Stimulated activated CD8-positive, alpha-beta memory T cell treated with anti-CD3 and anti-CD28 coated beads, Interleukin-4, amount 100 ng/mL, for 1 hour (primary cell): ENCODE measurements at places on chromosomes 2 and 18.

GRCh38 chr2:177165721-177166711 lies 46.6 kb upstream of the HNRNPA3 start:
- DNase-seq: no peak

DNA sequence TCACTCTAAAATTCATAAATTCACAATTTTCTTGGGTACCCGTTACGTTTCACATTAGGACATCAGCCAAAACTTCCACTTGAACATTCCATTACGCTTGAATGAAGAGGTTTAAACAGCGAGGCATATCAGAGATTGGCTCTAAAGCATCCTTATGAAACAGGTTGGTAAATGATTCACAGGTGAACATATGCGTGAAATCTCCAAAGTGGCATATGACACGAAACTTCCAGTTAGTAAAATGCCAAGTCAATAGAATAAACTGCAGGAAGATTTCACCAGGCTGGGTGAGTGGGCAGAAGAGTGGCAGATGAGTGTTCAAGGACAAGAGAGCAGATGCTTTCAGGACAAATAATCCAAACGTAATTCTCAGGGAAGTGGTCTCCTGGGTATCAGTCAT lies 33.9 kb upstream of the GLS start:
- DNase-seq: no peak

- DNase-seq: peak; percentile 14
These were observed 107.1 kb upstream of the TTN start for GRCh38 chr2:178914259-178914849.

- DNase-seq: no peak
These were observed 36.6 kb upstream of the DSC1 start for GRCh38 chr18:31199190-31199769.

GRCh38 chr2:142223309-142223708 lies 92.5 kb upstream of the LRP1B start:
- no peak for DNase-seq

- no peak for DNase-seq
These were observed 5.9 kb downstream of the ZSCAN30 start for GRCh38 chr18:35283923-35284794.

GRCh38 chr2:102141970-102142828 lies at the start of gene IL1R1:
IL1R1 (plus strand) TSS chr2:102142746; CDS start chr2:102157725, 14,979 bp downstream.
- DNase-seq: no peak

DNA sequence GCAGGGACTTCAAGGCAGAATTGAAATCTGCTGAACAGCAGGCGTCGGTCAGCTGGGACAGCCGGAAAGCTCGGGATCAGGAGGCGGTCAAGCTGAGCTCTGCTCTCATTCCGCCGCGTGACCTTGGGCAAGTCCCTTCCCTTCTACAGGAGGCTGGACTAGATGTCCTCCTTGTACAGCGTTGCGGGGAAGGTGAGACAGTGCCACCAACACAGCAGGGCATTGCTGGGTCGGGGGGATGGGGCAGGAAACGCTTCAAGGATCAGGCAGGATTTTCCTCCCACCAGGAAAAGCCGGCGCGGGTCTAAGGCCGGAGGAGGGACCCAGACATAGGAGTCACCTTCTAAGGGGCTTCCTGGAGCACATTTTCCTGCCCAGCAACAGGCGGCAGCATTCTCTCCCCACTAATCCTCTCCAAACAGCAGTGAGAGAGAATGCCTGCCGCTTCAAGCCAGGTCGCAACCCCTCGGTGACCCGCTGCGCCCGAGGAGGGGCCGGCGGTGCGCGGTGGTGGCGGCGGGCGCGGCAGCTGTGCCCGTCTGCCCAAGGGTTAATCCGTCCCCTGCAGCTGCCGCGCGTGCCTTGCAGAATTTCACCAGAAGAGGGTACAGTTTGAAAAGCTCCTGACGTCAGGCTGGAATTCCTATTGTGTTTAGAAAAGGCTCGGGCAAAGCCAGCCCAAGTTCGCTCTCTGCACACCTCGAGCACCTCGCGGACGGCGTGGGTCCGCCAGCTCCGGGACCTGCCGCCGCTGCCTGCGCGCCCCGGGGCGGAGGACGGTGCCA lies at the start of gene KCNF1:
Gene KCNF1 (plus strand): TSS at position 644 of the 785 bp plus-strand sequence. CDS start 493 bp downstream, outside the sequence.
- DNase-seq: no peak

DNA sequence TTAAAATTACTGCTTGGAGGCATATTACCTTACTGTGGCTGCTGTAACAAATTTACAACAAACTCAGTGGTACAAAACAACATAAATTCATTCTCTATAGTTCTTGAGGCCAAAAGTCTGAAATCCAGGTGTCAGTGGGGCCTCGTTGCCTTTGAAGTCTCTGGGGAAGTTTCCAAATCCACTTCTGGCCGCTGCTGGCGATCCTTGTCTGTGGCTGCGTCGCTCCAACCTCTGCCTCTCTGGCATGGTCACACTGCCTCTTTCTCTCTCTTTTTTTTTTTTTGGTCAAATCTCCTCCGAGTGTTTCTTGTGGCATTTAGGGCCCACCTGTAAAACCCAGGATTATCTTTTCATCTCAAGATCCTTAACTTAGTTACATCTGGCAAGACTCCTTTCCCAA lies 182.8 kb downstream of the ST6GAL2 start:
- DNase-seq: no peak

DNA sequence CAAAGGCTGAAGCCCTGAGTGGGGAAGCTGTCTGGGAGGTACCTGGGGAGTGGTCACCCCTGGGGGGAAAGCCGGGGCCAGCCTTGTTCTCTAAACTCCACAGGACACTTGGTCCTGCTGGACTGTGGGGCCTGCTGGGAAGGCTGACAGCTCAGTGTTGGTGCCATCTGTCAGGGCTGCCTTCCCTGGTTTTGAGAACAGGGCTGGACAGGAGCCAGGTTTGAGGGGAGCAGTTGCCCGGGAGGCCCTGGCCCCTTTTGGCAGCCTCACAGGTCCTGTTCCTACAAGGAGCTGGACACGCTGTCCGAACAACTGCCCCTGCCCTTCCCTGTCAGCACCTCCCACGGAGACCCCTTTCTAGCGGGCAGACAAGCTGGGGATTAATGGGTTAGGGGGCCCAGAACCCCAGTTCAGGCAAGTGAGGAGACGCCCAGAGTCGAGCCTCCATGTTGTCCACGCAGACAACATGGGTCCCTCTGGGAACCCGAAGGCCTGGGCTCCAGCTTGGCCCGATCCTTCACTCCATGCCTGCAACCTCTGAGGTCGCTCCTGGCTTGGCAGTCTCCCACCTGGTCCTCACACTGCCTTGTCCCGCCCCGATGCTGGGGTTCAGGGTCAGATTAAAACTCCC lies 40.8 kb downstream of the ATOH8 start:
- no peak for DNase-seq

- DNase-seq: no peak
These were observed 124.2 kb downstream of the UBE2E3 start for GRCh38 chr2:181104512-181105115.

DNA sequence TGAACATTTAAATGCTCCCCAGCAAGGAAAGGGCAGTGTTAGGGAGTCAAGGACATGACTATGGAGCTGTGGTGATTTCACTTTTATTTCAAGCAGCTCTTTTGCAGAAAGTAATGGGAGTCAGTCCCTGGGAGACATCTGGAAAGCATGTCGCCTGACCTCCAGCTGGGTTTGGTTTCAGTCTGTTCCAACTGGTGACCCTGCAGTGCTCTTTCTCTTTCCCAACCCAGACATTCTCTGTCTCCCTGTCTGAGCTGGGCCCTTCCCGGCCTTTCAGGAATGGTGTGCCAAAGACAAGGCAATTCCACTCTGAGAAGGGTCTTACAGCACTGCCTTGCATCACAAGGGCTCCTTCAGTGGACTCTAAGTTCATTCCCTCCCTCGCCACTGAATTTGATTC lies 323.2 kb downstream of the OSR1 start:
- DNase-seq: no peak

- DNase-seq: no peak
These were observed 39.6 kb downstream of the HS1BP3 start for GRCh38 chr2:20611077-20611843.

DNA sequence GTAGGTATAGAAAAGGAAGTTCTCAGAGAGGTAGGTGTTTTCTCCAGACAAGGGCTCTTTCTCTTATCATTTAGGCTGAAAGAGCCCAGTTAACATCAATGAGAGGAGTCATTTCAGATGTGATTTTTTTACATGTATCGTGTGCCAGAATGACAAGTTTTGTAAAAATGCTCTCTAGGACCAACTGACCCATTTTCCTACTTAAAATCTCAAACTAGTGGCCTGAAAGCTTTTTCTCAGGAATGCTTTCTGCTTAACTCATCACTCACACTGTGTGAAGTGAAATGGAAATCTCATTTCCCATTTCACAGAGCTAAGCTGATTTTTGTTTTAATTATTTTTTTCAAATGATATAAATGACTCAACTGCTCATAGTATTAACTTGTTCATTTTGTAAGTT lies 128.7 kb upstream of the CYP26B1 start:
- no peak for DNase-seq

DNA sequence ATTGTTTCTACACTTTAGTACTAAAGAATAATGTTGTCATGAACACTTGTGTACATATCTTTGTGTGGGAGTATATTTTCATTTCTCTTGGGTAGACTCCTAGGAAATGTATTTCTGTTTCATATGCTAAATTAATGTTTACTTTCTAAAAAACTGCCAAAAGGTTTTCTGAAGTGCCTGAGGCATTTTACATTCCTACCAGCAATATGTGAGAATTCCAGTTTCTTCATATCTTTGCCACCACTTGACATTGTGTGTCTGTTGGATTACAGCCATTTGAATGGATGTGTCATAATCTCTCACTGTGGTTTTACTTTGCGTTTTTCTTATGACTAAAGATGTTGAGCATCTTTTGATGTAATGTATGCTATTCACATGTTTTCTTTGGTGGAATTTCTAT lies 428.2 kb upstream of the KCNH7 start:
- DNase-seq: no peak

- DNase-seq: no peak
These were observed 11.3 kb upstream of the TMEM214 start for GRCh38 chr2:27021253-27022049.

DNA sequence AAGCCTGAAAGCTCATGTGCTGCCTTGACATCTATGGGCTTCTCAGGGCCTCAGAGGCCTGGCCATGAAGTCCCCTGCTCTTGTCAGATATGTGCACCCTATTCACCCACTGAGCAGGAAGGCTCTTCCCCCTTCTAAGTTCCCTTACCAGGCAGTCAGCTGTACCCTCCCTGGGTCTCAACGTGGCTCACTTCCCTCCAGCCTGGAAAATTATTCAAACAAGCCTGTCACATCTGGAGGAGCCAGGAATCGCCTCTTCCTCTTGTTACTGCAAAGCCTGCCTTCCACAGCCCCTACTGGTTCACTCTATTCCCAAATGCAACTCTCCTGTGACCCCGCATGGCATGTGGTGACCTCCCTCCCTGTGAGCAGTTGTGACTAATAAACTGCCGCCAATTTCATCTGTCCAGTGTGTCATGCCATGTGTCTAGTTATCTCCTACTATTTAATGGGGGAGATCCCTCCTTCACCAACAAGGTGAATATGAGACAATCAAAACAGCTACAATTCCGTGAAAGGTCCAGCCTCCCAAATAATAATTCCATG lies 8.4 kb upstream of the SERPINB8 start:
- no peak for DNase-seq

GRCh38 chr18:23572012-23572411 lies 14.3 kb downstream of the NPC1 start:
- no peak for DNase-seq

DNA sequence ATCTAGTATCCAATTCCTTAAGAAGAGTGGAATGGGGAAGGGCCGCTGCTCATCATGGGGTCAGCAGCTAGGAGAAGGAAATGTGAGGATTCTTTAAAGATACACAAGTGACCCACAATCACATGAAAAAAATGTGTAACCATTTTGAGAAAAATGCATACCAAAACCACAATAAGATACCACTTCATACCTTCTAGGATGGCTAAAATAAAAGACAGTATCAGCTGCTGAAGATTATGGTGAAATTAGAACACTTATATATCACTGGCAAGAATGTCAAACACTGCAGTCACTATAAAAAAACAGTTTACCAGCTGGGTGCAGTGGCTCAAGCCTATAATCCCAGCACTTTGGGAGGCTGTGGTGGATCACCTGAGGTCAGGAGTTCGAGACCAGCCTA lies 67.9 kb downstream of the C2orf74 start:
- DNase-seq: no peak

GRCh38 chr2:181823405-181823804 lies 68.1 kb upstream of the ITPRID2 start:
- no peak for DNase-seq

DNA sequence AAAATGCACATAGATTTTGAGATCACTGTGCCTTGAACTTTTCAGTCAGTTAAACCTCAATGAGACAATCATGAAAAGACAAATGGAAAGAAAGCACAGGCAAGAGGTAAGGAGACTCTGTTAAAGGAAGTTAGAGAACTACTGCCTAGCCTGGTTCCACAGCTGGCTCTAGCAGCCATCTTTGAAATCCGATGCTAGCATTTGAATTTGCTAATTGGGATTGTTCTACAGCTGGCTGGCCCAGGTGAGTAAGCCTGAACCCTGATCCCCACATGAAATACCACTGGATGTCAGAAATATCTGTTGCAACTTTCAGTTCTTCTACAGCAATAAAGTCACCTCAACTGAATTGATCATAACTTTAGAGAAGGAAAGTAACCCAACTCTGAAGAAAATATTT lies 315.2 kb upstream of the CHAC2 start:
- DNase-seq: no peak

GRCh38 chr2:137091704-137092103 lies 326.4 kb downstream of the THSD7B start:
- DNase-seq: no peak

DNA sequence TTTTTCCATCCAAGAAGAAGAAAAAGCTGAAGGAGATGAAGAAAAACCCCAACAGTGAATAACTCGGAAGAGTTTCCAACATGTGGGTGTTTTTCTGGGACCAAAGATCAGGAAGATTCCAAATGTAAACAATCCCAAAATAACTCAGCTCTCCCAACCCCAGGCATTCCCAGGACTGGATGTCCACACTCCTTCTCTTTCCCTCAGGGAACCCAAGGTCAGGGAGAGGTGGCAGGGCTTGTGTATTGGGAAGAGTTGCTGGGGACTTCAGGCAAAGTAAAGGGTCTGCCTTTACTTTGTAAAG lies 268.0 kb downstream of the DYSF start:
- no peak for DNase-seq

GRCh38 chr2:64142741-64143168 lies 1.5 kb downstream of the PELI1 start:
- no peak for DNase-seq

DNA sequence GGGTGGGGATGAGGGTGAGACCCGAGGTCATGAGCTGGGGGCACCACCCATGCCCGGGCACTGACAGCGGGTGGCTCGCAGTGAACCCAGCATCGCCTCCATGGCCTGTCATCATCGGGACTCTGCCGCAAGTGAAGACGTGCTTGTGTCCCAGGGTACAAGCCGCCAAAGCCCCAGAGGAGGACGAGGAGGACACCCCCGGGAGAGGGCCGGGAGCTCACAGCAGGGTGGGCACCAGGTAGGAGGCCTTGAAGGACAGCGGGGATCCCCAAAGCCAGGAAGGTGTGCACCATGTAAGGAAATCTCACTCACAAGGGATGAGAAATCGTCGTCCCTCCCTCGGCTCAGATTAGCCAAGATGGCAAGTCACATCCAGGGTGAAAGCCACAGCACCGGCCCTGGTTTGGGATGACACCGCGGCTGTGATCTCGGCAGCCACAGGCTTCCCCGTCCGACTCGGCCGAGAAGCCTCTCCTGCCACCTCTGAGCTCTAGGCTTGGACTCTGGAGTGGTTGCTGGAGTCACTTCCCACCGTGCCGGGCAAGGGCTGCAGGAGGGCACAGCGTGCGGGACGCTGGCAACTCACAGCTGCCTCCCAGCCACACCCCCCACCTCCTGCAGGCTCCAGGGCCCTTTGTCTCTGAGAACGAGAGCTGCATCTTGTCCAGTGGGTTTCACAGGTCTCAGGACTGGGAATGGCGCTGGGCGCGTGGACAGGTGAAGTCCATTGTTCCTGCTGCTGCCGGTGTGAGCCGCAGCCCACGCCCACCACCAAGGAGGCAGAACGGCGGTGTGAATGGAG lies 81.6 kb upstream of the CTDP1 start:
- DNase-seq: no peak
